ENCODE measurements at places on chromosomes 1 and 21.

GRCh38 chr1:218565377-218565776 lies 220.2 kb downstream of the TGFB2 start:
- no peak for DNase-seq

DNA sequence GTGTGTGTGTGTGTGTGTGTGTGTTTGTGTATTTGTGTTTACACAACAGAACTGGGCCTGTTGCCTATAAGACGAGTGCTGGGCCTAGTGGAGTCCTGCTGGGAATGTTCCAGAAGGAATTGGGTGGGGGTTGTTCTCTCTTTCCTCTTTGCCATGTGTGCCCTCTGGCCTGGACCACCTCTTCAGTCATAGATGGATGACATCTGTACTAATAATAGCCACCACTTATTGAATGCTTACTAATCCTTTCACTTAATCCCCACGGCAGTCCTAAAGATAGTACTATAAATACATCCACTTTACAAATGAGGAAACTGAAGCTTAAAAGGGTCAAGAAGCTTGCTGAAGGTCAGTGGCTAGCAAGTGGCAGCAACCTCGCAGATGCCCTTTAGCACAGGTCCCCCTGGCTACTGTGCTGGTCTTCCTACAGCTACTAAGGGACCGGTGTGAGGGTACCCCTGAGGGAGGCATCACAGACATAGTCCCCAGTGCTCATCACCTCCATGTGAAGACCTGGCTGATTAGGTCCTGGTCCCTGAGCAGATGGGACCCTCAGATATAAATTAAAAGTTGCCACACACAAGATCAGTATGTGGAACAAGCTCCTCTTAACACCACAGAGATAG lies 55.2 kb upstream of the KIF1B start:
- no peak for DNase-seq

- DNase-seq: no peak
Measured at GRCh38 chr21:42251654-42252324, 32.8 kb downstream of the ABCG1 start.

DNA sequence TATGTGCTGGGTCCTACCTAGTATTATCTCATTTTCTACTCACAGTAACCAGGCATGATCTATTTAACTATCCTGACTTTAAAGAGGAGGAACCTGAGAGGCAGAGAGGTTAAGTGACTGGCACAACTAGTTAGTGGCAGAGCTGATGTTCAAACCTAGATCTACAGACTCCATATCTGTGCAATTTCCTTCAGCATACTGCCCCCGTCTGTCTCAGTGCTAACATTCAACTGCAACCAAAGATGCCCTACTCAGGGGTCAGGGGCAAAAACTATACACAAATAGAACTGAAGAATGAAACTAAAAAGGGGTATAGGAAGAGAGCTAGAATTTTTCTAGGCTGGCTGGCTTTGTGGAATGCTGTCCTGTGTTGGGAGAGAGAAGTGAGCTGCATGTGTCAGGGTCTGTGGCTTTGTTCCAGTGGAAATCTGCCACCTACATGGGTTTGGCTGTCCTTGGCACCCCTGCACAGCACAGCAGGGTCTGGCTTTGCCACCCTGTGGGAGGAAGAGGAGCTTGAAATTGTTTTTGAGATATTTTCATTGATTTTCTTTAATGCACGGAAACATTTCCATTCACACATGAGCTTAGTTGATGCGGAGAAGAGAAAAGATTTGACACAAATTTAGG lies 368.5 kb downstream of the RPS6KC1 start:
- DNase-seq: no peak

DNA sequence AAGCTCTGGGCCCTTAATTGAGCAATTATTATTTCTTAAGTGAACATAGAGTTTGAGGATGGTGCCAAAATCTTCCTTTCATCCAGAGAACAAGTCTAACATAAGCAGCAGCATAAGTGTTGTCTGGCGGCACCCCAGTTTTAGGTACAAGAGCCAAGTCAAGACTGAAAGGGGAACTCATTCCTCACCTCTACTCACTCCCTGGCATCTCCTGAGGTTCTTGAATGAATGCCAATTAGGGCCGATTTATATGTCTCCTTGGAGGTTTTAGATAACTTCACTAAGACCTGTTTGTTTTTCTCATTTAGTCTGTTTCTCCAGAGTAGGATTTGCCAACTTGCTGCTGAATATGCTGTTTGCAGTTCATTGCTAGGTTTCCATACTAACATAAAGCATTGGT lies 42.6 kb upstream of the ADGRL2 start:
- no peak for DNase-seq

- no peak for DNase-seq
Measured at GRCh38 chr1:186487163-186487562, 26.2 kb upstream of the PDC start.

GRCh38 chr1:32216566-32216965 lies 5.6 kb downstream of the TMEM234 start:
- no peak for DNase-seq

DNA sequence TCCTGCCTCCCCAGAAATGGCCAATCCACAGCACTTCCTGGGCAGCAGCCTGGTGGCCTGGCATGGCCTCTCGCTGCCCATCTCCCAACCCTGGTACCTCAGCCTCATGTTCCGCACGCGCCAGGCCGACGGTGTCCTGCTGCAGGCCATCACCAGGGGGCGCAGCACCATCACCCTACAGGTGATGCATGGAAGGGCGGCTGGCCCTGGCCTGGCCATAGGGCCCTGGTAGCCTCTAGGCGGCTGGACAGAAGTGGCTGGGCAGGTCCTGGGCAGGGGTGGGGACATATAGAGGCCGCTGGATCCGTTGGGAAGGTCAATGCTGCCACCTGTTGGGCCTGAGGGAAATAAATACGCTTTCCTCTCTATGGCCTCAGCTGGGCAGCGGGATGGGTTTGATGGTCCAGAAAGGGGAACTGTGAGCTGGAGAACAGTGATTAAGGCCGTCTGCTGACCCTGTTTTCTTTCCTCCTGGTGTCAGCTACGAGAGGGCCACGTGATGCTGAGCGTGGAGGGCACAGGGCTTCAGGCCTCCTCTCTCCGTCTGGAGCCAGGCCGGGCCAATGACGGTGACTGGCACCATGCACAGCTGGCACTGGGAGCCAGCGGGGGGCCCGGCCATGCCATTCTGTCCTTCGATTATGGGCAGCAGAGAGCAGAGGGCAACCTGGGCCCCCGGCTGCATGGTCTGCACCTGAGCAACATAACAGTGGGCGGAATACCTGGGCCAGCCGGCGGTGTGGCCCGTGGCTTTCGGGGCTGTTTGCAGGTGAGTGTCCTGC lies 14.4 kb downstream of the CELSR2 start:
- DNase-seq: peak; percentile 49

- DNase-seq: no peak
Measured at GRCh38 chr1:8118031-8118451, 91.9 kb upstream of the ERRFI1 start.

DNA sequence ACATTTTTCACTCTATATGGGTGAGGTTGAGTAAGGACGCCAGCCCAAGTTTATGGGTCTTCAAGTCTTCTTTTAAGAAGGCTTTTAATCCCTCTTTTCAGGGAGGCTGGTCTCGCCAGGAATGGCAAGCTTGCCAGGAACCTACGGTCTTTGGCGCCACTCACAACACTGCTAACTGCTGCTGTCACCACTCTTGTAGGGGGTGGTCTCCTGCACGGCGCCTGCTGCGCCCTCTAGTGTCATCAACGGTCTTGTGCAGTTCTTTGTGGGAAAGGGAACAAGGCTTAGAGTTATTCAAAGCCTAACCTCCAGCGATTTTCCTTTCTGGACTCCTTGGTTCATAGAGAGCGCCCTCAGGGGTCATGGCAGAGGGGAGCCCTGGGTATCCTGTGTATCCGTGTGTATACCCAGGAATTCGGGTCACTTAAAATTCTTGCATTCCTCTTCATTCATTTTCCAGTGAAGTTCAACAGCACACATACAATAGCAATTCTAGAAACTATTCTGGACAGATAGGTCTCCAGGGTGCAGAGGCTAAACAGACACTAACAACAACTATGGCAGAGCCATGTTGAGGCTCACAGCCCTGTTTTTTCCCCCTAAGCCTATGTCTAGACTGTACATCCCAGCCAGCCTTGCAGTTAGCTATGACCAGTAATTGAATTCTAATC lies 392.8 kb upstream of the CAMK1G start:
- peak; percentile 5 for DNase-seq

DNA sequence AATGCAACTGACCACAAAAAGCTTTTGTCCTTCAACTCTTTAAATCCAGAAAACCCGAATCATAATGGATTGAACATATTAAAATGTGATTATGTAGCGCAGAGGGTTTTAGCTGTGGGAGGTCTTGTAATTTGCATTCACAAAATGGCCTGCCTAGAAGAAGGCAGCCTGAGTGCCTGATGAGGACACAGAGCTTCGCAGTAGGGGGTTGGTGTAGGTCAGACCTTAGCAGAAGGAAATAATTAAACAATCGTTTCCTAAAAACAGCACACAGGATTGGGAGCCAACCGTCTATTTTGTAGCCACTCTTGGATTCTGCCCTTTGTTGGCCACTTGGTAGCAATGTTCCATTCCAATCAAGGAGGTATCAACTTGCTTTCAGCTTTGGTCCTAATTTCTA lies 195.7 kb upstream of the KIAA0040 start:
- DNase-seq: no peak
